Ascending aorta (tissue), 2 donors: ENCODE measurements at places on chromosomes 5 and 9. TPM values are rescaled to one million over a fixed set of nuclear protein-coding genes. Genes with fewer than 3 reads are reported as not detected.

GRCh38 chr5:107455111-107455544, 215.6 kb downstream of the EFNA5 start:
- no peak for DNase-seq
- H3K4me3 ChIP-seq, result no peak overlapping the region
- no peaks in the 10 kb centered on the region for H3K36me3 ChIP-seq
- no peak overlapping the region for H3K27ac ChIP-seq

C5orf58 gene
- total RNA-seq, result not detected

DNA sequence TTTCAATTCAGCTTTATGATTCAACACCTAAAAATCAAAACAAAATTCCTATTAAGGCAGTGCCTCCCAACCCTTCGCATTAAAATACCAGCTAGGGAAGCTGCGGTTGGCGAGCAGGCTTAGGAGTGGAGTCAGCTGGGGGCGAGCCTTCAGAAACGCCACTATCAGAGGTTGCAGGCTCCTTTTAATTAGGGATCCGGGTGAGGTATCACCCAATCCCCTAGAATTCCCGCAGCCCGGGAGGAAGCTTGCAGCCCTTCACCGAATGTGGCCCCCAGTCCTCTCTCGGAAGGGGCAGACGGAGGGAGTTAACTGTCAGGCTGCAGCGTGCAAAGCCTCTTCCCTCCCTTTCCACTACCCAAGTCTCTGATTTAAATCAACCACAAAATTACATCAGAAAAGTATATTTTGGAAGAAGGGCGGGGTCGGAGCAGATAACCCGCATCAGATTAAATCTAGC, 1.7 kb downstream of the STC2 start:
- no peak for DNase-seq
- peaks cover 4% of the 10 kb centered on the region for H3K27me3 ChIP-seq
- peaks cover 7% of the 10 kb centered on the region for H3K4me1 ChIP-seq
- no peaks in the 10 kb centered on the region for H3K36me3 ChIP-seq

- no peak overlapping the region for H3K4me3 ChIP-seq
- DNase-seq, result no peak
- H3K27ac ChIP-seq, result no peak overlapping the region
- no peaks in the 10 kb centered on the region for H3K4me1 ChIP-seq
- H3K27me3 ChIP-seq, result no peaks in the 10 kb centered on the region
- H3K36me3 ChIP-seq, result no peaks in the 10 kb centered on the region
Observed at GRCh38 chr5:5343568-5343967, 78.9 kb upstream of the ICE1 start.

C9 gene
- total RNA-seq, result 0.96 TPM

- no peaks in the 10 kb centered on the region for H3K4me1 ChIP-seq
- no peaks in the 10 kb centered on the region for H3K36me3 ChIP-seq
- H3K27me3 ChIP-seq, result no peaks in the 10 kb centered on the region
- no peak overlapping the region for H3K4me3 ChIP-seq
- no peak for DNase-seq
Observed at GRCh38 chr9:12815888-12816287, 41.1 kb downstream of the LURAP1L start.

C9orf50 gene
- total RNA-seq, result not detected

DNA sequence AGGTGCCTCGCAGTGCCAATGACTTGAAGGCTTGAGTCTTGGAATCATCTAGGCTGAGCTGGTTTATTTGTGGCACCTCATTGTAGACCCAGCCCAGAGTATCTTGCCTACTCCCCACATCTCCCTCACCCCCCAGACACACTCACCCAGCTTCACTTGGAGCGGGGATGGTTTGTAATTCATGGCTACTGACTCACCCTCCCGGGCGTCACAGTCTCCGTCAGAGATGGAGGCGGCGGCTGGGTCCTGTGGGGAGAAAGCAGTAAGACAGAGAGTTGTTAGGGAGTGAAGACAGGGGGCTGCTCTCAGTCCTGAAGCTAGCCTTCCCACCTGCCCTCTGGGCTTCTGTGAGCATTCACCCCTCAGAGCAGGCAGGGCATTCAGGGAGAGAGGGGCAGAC, 29.0 kb upstream of the MYORG start:
- H3K27me3 ChIP-seq, result no peaks in the 10 kb centered on the region
- H3K36me3 ChIP-seq, result peaks cover 32% of the 10 kb centered on the region
- DNase-seq, result no peak
- no peak overlapping the region for H3K4me3 ChIP-seq
- no peak overlapping the region for H3K27ac ChIP-seq

DNA sequence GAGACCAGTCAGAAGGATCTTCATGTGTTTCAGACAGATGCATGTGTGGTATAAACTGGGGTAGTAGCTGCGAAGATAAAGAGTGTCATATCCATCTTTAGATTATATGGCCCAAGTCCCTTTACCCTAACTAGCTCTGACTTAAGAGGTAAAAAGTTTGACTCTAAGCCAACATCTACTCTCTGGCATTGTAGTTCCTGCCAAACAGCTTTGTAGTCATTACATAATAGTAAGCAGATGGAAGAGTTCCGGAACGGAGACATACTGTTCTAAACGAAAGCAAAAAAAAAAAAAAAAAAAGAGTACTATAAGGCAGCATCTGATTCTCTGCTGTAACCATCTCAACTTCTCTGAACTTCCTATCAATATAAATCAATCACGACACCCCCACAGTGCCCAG, 48.8 kb downstream of the CEMIP2 start:
- H3K4me3 ChIP-seq, result no peak overlapping the region
- H3K27ac ChIP-seq, result no peak overlapping the region
- no peaks in the 10 kb centered on the region for H3K27me3 ChIP-seq
- no peaks in the 10 kb centered on the region for H3K4me1 ChIP-seq
- peaks cover 3% of the 10 kb centered on the region for H3K36me3 ChIP-seq

CDK9 gene
- 470 TPM for total RNA-seq

DNA sequence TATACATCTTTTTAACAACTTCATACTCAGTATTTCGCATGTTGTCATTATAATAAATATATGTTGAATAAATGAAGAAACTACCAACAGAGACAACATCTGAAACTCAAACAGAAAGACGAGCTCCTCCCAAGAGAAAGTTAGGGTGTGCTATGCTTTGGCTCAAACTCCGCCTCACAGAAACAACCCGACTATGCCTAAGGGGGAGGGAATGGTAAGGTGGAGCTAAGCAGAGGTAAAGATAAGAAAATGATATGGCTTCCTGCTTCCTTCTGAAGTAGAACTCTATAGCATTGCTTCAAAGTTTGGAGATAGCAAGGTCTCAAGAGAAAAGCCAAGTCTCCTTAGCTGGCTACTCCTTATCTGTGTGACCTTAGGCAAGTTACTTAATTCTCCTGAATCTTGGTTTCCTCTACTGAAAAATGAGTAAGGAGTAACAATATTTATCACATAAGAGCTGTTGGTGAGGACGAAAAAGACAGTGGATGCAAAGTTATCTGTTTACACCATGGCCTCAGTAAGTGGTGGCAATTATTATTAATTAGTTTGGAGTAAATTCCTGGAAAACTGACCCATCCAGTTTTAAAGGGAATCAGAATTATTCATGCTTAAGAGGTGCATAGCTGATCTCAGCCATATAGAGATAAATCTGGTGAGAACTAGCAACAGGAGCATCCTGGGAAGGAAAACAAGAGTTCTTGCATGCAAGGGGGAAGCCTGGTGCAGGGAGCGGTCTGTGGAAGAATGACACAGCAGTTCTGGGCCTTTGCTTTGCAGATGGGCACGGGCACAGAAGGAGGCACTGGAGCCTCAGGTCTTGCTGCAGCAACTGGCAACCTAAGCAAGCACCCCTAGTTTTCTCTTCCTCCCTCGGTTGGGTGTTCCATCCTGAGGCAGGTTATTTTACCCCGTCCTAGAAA, 73.3 kb downstream of the GLIS3 start:
- no peaks in the 10 kb centered on the region for H3K4me1 ChIP-seq
- no peaks in the 10 kb centered on the region for H3K36me3 ChIP-seq
- no peaks in the 10 kb centered on the region for H3K27me3 ChIP-seq
- H3K27ac ChIP-seq, result no peak overlapping the region

TMEM252 gene
- total RNA-seq, result not detected

MRPL36 gene
- total RNA-seq, result 21.4 TPM

OTULINL gene
- total RNA-seq, result 0.21 TPM
